T1000 (cell line): ENCODE measurements at places on chromosomes 7 and 10.

DNA sequence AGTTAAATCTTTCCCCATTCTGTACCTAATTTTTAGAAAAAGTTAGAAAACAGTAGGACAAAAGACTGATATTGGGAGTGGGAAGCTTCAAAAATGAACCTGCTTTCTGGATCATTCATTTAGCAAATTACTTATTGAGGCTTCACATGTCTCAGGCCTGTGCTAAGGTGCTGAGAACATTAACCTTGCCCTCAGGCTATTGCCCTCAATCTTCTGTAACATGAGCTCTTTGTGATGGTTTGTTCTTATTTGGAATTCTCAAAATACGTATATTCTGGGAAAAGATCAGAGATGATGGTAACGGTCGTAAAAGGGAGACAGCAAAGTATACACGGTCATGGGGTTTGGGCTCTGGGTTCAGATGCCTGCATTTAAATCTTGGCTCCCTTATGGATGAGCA is 39.5 kb upstream of the PRKG1 start:
- no peak for DNase-seq

DNA sequence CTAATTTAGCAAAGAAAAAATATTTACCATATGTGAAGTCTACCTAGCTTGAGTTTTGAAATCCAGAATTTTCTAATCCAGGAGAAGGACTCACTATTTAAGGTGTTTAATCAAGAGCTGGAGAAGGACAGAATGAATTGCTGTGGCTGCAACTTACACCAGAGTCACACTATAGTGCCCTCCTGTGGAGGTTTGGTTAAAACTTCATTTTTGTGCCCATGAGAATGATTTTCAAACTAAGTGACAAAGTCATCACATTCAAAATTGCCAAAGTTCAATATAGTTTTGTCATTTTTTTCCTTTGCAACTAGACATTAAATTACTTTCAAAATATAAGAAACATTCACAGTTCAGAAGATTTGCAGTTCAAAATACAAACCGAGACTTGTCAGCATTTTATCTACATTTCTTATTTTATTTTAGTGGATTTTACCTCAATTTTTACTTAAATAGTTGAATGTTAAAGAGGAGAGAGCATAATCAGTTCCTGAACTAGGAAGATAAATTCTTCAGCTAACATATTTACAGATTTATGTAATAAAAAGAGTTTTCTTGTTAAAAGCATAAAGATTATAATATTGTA is 70.7 kb downstream of the CABCOCO1 start:
- DNase-seq: no peak

DNA sequence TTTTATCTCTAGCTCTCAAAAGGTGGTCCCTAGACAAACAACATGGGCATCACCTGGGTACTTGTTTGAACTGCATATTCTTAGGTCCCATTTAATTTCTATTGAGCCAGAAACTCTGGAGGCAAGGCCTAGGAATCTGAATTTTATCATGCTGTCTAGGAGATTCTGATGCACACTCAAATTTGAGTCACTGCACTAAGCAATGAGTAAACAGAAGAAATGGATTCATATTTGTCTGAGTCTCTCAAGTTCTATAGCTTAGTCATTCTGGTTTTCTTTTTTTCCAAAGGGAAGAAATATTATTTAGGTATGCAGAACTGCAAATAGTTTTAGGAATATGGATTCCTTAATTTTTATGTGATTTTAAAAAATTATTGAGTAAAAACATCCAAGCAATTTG is 185.5 kb downstream of the SEMA3A start:
- DNase-seq: no peak

GRCh38 chr7:156017431-156017830 is 205.2 kb upstream of the SHH start:
- DNase-seq: no peak

DNA sequence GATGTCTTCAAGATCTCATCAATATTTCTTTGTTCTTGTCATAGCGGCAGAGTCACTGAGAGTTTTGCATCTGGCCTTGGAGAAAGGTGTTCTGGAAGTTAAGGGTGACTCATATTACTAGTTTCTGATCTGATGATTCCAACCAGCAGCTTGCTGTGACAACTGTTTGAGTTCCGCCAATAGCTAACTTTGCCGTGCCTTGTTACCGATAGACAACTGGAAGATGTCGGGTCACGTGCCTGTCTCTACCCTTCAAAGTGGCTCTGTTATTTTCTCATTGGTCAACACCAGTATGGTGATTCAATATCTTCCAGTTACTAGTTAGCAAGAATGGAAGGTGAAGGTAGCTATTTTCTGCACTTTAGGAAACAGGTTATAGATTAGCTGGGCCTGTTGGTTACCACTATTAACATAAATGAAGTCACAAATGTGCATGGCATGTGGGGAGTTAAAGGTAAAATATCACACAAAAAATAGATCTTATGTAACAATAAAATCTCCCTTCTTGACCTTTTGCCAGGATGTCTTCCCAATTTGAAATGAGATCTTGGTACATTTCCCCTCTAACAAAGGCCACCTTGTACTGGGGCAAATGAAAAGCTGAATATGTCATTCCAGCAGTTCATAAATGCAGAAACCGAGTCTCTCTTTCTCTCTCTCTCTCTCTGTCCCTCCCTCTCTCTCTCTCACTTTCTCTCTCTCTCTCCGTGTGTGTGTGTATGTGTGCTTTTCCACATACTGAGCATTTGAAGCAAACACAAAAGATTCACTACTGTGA is 2.6 kb upstream of the MGAM2 start:
- no peak for DNase-seq

GRCh38 chr7:34761627-34762026 is 103.6 kb downstream of the NPSR1 start:
- no peak for DNase-seq

DNA sequence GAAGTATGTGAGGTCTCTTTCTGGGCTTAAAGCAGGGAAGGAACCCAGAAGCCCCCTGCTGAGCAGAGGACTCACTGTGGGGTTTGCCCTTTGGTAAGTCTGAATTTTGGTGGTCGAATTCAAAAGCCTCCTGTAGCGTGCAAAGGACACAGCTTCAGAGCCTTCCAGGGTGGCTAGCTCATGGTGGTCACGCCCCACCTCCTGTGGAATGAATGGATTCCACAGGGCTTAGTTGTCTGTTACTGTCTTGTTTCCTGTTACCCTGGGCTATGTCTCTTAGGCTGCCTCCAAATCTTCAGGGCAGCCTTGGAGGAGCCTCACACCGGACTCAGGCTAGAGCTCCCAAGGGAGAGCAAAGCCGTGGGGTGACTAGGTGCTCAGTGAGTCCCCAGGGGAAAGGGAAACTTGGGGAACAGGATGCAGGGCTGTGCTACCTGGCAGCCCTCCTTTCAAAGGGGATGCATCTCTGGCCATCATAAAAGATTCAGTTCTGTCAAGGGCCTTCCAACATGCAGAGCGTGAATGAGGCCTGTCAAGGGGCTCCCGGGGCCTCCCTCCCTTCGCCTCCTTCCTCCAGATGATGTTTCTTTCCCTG is 211.7 kb downstream of the CCSER2 start:
- DNase-seq: peak; percentile 72

- DNase-seq: no peak
Measured at GRCh38 chr7:24587853-24588252, 14.6 kb downstream of the PALS2 start.

GRCh38 chr10:57846307-57847065 is 421.2 kb downstream of the IPMK start:
- no peak for DNase-seq

- DNase-seq: no peak
Measured at GRCh38 chr10:131844529-131845084, 56.2 kb upstream of the PPP2R2D start.

GRCh38 chr10:17365402-17365801 is 89.0 kb downstream of the ST8SIA6 start:
- no peak for DNase-seq

GRCh38 chr10:52890281-52890680 is 117.7 kb upstream of the MBL2 start:
- no peak for DNase-seq

DNA sequence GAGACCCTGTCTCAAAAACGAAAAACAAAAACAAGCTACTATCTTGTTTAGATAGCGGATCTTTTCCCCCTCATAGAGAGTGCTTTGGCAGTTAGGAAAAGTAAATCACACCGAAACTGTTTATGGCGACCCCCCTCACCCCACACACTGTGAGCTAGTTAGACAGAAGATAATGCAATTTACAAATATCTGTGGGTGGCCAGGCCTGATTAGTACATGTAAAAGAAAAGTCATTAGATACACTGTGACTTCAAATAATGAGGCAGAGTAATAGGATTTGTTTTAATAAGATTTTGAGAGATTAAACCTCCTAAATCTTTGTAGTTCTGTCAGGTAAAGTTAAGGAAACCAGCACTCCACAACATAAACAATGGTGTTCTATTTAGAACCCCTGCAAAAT is 121.1 kb downstream of the ST7 start:
- DNase-seq: no peak

DNA sequence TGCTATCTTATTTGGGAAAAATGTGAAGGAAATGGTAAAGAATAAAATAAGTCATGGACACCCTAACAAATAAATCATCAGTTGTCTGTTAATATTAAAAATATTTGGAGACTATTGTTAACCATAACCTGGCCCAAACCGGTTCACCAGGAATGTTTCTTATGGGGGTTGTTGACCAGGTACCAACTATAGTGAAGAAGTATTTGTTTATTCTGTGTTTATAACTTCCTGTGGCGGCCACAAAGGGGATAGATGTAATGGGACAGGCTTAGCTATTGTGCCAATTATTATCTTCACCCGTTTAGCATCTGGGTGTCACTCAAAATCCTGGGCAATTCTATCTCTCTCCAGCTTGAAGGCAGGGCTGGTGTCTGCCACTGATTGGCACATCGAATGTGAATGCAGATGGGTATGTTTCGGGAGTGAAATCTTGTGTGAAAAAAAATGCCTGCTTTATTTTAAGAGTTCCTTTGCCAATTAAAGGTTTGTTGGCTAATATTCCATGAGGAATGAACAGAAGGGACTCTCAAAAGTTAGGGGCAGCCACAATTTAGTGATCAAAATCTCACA is 500.9 kb downstream of the ARL4A start:
- DNase-seq: no peak

GRCh38 chr7:169276-170172 is 22.8 kb upstream of the FAM20C start:
- no peak for DNase-seq

GRCh38 chr7:36651404-36651803 is 72.9 kb downstream of the AOAH start:
- DNase-seq: no peak

DNA sequence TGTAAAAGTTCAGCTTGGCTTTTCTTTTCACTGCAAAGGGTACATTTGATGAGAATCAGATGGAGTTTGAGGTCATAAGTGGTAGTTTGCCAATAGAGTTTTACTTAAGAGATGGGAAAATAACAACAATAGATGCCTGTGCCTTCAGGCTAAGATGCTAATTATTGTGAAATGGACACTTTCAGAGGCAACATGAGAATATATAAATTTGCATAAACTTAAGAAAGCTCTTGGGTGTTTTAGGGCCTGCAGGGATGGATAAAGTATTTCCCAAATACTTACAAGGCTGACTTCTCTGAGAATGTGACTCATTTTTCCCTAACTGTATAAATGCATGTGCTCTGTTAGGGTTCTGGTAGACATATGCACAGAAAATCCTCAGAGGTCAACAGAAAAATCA is 200.3 kb upstream of the SVIL start:
- DNase-seq: no peak

GRCh38 chr7:132520591-132521280 is 55.5 kb downstream of the PLXNA4 start:
- DNase-seq: no peak

DNA sequence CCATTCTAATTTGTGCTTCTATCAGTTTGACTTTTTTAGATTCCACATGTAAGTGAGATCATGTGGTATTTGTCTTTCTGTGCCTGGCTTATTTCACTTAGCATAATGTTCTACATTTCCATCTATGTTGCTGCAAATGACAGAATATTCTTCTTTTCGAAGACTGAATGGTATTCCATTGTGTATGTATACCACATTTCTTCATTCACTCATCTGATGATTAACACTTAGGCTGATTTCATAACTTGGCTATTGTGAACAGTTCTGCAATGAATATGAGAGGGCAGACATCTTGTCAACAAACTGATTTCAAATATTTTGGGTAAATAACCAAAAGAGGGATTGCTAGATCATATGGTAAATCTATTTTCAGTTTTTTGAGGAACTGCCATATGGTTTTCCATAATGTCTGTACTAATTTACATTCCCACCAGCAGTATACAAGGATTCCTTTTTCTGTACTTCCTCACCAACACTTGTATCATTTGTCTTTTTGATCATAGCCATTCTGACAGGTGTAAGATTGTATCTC is 52.9 kb downstream of the ZNF22 start:
- DNase-seq: no peak

DNA sequence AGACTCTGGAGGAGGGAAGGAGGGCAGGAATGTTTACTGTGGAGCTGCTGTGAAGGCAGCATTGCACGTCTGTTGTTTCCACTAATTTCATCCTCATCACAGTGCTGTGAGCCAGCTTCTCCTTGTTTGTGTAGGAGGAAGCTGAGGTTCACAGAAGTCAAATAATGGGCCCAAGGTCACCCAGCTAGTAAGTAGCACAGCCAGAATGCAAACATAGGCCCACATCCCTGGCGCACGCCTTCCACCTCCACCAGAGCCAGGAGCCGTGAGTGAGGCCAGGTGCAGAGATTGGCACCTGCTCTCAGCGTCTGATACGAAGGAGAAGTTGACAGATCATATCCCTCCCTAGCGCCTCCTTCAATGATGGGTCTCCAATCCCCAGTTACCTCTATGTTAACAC is 93.6 kb downstream of the HTR5A start:
- no peak for DNase-seq

- DNase-seq: no peak
Measured at GRCh38 chr7:129101746-129102145, 42.8 kb upstream of the TSPAN33 start.

DNA sequence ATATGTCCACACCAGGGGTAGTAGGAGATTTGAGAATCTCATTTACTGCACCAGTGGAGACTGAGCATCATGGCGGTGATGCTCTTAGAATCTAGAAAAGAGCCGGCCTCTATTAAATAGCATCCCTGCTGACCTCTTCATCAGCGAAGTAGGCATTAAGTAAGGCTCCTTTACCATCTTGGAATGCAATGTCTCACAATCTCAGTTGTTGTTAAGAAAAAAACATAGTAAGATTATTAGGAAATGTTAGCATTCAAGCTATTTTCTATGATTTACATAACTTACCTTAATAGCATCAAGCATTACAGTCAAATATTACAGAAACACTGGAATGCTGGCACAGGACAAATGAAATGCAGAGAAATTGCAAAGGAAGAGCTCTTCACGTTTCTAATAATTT is 54.5 kb downstream of the ORC5 start:
- DNase-seq: no peak
